Bronchial epithelial cell (primary cell): ENCODE measurements at places on chromosomes 2 and 18. TPM values are rescaled to one million over a fixed set of nuclear protein-coding genes. Genes with fewer than 3 reads are reported as not detected.

DNA sequence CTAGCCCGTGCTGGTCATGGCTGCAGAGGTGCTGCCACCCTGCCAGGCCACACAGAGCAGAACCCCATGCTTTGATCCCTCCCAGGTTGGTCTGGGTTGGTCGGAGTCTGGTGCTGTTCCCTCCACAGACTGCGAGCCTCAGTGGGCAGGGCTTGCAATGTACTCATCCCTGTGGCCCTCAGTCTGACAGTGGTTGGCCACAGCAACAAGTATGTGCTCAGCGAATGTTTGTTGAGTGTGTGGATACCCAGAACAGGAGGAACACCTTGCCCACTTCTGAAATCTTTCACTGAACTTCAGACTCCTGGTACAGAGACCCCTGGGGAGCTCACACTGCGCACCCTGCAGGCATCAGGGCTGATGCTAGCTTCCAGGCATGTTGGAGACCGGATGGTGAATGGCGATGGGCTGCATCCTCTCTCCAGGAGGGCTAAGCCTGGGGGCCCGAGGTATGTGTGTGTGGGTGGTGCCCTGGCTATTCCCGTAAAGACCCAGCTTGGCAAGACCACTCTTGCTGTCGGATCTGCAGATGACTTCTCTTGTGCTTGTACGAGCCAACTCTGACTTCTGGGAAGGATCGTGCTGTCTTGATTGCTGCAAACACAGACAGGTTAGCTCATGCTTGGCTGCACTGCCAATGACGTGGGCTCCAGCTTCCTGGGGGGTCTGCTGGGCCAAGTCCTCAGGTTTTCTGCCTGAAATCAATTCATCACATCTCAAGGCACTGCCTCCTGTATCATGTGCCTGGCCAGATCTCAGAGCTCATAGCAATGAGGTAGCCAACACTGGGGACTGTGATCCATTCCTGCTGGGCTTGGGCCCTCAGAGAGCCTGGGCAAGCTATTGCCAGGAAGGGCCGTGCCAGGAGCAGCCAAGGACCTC lies 43.7 kb downstream of the RHOB start:
- peak; percentile 95 for DNase-seq

C2orf81 gene
- total RNA-seq = 0.26 TPM in 2 replicates

- DNase-seq = no peak
These were observed 145.0 kb downstream of the EVA1A start for GRCh38 chr2:75415731-75416130.

DNA sequence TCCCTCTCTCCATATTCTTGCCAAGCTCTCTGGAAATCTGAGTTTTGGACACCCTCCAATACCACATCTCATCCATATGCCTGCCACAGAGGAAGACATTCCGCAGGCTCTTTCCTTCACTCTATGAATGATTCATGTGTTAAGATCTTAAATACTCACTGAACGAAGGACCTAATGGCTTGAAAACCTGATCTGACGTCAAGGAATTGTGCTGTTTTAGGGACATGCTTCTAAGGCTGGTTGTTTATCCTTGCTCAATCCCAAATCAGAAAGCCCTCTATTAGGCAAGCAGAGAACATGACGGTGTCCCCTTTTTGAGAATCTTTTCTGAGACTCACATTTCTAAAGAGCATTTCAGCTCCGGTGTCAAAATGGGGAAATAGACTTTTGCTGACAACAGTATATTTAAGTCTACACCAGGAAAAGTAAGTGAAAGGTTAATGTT lies 83.7 kb upstream of the GALNT5 start:
- peak; percentile 93 for DNase-seq

MAPRE3 gene
- 1.6 and 2.8 TPM in 2 replicates for total RNA-seq
